ENCODE measurements at places on chromosomes 4 and X.

DNA sequence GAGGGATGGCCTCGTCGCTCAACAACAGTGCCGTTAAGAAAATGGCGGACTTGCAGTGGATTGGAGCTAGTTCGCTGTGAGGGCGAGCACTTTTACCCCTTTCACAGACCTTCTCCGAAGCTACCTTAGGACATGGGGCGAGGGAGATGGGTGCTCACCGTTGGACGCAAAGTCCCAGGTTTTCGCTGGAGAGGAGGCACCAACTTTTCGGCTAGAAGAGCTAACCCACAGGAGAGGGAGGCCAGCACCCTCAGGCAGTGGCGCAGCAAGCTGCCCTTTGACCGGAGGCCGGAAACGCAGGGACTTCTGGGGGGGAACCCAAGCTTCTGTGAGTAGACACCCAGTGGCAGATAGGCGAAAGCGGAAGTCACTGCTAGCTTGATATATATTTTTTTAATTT lies 93.1 kb upstream of the IL13RA1 start:
- no peak for DNase-seq

- peak; percentile 83 for DNase-seq
These were observed 1697.8 kb upstream of the IGFBP7 start for GRCh38 chr4:58807843-58808615.

GRCh38 chrX:24259544-24260240 lies 54.2 kb downstream of the SUPT20HL2 start:
- DNase-seq = peak; percentile 66

DNA sequence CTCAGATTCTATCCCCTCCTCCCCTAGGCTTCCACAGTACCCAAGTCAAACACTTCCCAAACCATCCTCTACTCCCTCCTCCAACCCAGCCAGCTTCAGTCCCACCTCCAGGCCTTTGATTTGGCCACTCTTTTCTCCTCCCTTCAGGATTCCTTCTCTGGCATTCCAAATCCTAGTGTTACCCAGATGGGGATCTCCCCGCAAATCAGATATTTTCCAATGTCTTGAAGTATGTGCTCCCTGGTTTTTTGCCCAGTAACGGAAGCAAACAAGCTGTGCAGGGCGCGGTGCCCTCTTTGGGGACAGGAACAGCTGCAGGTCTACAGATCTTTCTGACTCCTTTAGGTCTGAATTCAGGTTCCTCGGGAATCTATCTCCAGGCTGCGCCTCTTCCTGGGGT lies 2.2 kb upstream of the SYN1 start:
- DNase-seq = no peak

GRCh38 chr4:44996276-44996845 lies 270.0 kb upstream of the GNPDA2 start:
- DNase-seq = no peak

DNA sequence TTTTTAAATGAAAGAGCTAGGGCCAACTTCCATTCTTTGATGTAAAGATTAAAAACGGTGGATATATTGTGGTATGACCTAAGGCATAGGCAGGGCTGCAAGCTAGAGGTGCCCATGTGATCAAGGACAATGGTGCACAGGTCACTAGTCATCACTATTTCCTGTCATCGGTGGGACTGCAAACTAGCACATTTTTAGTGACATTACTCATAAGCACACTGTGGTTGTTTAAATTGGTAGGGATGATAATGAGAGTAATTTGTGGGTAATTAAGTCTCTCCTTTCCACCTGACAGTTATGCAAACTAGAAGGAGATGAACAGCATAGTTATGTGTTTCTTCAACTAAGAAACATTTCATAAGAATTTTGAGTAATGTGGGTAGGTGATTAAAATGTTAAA lies 85.4 kb downstream of the GPRIN3 start:
- no peak for DNase-seq

GRCh38 chr4:27048429-27049238 lies 188.0 kb downstream of the STIM2 start:
- DNase-seq = peak; percentile 17

- no peak for DNase-seq
These were observed 74.9 kb upstream of the CBR4 start for GRCh38 chr4:169084954-169085353.

DNA sequence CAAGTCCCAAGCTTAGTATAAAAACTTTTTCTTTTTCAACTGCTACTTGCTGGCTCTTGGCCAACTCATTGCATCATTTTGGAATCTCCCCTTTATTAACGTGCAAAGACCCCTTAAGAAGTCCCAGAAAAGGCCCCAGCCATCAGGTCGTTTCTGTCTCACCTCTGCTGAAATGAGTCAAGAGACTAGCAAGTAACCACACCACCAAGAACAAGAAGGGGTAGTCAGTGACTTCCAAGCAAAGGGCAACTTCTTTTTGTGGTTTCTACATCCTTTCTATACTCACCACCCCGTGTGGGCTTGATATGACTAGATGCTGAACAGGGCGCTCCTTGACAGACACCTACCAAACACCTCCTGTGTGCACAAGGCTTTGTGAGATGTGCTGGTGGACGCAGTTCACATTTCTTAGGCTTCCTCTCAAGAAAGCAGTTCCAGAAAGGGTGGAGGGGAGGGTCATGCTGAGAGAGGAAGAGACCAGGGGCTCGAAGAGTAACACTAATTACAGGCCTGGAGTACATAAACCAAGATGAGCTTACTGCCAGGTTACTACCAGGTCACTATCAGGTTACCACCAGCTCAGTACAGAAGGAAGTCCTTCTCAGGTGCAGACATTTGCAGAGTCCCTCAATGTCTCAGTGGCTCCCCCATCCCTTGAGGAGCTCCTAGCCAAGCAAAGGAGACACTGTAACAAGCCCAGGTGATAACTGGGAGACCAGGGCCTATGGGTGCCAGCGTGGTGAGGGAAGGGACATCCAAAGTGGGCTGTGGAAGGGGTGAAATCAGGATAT lies 19.3 kb downstream of the JAKMIP1 start:
- no peak for DNase-seq

DNA sequence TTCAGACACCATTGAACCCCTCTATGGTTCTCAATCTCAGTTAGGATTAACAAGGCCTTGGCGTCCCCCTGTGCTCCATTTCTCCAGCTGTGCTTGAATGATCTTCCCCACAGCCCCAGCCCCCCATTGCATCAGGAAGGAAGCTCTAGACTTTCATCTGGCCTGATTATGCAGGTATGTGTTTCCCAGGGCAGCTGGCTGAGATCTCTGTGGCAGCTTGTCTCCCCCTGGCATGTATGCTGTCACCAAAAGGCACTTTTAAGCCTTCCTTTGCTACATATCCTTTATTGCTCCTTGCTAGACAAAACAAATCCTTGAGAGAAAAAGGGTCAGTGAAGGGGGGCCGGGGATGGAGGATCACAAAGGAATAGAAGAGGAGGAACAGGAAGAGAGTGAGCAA lies 1056.0 kb upstream of the SLIT2 start:
- DNase-seq = no peak

DNA sequence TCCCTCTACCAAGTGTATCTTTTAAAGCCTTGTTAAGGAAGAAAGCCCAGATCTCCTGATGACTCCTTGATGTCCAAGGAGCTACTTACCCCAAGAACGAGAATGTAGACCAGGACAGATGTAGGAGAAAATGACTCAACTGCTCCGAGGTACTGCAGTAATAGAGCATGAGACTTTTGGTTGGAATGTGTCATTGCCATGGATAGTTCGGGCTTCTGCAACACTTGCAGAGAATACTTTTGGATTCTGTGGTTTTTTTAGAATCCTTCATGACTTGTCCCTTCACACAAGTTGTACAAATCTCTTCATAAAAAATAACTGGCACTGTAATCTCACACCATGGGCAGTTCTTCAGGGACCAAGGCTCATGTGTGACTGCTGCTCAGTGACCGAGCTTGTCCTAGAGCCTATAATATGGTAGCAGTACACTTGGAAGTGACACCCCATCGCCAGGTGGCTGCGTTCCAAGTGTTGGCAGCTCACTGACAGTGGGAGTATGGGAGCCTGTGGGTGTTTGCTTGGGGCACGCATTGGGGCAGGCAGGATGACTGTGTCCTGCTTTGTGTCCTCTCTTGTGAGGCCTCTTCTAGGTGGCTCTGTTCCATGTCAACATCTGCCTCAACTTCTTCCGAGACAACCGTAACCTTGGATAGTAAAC lies 87.9 kb upstream of the WDR1 start:
- peak; percentile 78 for DNase-seq

- no peak for DNase-seq
These were observed 173.0 kb downstream of the RBM46 start for GRCh38 chr4:154954117-154954516.

DNA sequence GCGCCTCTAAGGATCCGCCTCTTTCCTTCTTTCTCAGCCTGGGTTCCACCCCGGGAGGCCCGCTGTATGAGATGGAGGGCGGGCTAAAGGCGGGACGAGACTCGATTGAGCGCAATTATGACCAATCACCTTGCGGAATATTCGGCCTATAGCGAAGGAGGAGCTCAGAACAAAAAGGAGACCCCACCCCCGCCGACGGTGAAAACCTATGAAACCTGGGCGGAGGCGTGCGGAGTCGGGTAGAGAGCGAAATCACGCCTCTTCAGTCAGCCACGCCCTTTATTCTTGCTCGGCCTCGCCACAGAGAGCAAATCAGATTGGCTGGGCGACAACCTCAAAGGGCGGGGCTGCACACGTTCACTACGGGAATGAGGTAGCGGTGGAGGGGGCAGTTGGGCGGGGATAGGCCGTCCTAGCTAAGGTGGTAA lies 615 bp upstream of the CDK16 start:
- peak; percentile 98 for DNase-seq

DNA sequence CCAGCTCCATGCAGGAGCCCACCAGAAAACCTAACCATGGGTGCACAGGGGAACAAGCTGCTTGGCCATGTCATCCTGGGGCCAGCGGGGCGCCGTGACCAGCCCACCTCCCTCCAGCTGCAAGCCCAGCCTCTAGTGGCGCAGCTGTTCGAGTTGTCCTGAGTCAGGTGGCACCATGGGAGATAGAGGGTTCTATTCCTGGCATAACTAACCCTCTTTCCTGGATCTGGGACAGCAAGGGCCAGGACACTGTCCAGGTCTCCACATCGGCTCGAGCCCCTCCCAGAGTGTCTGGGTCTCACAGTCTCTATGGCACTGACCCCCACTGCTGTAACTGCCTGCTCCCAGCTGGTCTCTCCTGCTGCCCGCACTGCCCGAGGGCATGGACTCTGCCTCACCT lies 16.7 kb downstream of the ABLIM2 start:
- DNase-seq = no peak

DNA sequence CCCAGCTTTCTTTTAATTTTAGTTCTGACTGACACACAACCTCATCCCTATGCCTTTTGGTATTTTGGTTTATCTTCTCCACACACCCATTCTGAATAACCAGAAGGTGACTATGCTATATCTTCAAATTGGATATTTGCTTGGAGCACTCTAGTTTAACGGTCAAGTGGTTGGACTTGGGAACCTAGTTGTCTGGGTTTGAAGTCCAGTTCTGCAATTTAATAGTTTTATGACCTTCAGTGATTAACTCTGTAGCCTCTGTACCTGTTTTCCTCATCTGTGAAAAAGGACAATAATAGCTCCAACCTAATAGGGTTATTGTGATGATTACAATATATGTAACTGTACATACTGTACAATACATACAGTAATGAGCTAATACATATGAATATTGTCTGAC lies 20.0 kb downstream of the PPM1K start:
- DNase-seq = no peak

GRCh38 chr4:93228021-93228420 lies 600.5 kb upstream of the ATOH1 start:
- DNase-seq = no peak

DNA sequence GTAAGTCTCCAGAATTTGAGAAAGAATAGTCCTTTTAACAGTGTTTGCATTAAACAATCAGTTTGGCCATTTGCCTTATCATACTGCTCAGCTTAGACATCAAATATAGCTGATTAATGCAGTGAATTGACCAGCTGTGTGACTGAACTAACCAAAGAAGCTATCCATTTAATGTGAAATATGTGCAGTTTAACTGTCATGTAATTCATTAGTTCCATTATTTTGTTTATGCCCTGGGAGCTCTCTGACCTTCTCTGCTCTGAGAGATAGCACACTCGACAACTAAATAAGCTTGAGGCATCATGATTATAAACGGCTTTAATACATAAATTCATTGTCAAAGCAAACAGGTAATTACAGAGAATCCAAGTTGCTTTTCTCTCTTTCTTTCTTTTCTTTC lies 324.3 kb upstream of the PCDH7 start:
- no peak for DNase-seq

DNA sequence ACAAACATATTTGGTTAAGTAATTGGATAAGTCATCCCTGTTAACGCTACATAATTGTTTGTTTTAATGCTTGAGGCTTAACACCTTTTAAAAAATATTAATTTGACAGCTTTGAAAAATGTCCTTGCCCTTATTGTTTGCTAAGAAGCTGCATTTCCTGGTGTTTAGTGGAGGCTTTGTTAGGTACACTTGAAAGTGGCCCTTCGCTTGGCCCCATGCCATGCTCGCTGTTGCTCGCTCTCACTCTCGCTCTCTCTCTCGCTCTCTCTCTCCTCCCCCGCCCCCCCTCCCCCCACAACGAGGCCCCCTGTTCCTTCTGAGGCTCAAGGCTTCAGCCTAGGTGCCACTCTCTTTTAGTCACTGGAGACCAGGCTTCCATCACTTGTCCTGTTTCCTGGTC lies 139.6 kb downstream of the DCLK2 start:
- no peak for DNase-seq

GRCh38 chr4:159343116-159343515 lies 240.2 kb downstream of the RAPGEF2 start:
- no peak for DNase-seq

DNA sequence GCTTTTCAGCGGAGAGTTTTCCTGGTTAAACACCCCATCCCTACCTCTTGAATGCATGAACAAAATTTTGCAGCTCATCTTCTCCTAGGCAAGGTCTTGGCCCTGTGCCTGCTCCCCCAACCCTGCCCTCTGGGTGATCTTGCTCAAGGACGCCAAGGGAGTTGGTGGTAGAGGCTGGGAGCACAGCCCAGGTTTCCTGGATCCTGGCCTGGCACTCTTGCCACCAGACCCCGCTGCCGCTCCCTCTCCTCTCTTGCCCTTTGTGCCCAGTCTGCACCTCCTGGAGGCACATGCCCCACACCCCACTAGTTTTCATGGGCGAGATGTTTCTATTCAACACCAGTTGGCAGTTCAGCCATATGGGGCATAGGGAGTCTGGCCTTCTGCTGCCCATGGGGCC lies 37.3 kb downstream of the TSC22D3 start:
- DNase-seq = no peak

DNA sequence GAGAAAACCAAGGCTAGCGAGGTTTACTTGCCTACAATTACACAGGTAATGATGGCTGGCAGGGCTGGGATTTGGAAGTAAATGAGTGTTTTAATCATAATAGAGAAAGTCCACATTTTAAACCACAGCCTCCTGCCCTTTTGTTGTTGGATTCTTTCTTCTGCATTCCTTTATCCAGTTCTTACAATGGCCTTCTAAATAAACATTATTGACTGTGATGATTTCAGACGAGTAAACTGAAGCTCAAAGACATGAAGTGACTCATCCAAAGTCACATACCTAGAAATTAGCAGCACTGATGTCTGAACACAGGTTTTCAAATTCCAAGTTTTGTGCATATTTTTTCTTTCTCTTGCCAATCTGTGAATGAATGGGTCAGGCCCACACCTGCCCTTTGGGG lies 51.2 kb upstream of the C1QTNF7 start:
- DNase-seq = peak; percentile 76

GRCh38 chr4:137343221-137343620 lies 189.1 kb downstream of the PCDH18 start:
- DNase-seq = peak; percentile 43
